Pancreas (tissue), 10 donors: ENCODE measurements at places on chromosomes 16 and 17. TPM values are rescaled to one million over a fixed set of nuclear protein-coding genes. Genes with fewer than 3 reads are reported as not detected.

Gene KRT14
- not detected for total RNA-seq

Gene KIF19
- total RNA-seq, result 1.0 TPM

Gene MEFV
- 0.94 TPM for total RNA-seq

Gene CLEC19A
- not detected for total RNA-seq

Gene LHX1
- not detected for total RNA-seq

Gene ETV4
- total RNA-seq, result 6.5 TPM

Gene TSPOAP1
- 8.7 TPM for total RNA-seq

Gene PYY
- total RNA-seq, result 0.49 TPM

DNA sequence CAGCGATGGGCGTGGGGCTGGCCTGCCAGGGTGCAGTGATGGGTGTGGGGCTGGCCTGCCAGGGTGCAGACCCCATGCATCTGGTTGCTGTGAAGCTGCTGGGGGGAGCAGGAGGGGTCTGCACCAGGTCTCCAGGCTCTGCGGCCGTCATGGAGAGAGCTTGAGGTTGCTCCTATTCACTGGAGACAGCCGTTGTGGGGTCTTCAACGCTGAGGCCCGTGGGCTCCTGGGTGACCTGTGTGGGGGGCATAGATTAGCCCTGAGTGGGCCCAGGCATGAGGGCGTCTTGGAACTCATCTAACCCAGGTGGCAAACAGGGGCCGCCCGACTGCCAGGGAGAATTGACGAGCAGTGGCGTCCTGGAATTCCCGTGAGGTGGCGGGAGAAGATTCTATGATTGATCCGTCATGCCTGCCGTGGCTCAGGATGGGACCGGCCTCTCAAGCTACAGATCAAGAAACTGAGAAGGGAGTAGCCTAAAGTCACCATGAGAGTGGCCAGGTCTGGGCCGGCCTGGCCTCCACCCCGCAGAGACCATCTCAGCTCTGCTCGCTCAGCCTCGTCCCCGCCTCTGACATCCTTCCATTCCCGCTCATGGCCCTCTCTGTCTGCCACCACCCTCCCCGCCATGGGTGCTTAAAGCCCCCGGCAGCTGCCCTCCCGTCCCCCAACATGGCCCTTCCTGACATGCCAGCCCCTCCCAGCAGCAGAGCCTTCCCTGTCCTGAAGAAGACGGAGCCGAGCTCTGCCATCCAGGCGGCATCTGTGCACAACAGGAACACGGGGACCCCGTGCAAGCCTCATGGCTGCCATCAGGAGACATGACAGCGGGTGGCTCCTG lies 50.7 kb upstream of the ACSF3 start:
- peak; percentile 46 for DNase-seq

DNA sequence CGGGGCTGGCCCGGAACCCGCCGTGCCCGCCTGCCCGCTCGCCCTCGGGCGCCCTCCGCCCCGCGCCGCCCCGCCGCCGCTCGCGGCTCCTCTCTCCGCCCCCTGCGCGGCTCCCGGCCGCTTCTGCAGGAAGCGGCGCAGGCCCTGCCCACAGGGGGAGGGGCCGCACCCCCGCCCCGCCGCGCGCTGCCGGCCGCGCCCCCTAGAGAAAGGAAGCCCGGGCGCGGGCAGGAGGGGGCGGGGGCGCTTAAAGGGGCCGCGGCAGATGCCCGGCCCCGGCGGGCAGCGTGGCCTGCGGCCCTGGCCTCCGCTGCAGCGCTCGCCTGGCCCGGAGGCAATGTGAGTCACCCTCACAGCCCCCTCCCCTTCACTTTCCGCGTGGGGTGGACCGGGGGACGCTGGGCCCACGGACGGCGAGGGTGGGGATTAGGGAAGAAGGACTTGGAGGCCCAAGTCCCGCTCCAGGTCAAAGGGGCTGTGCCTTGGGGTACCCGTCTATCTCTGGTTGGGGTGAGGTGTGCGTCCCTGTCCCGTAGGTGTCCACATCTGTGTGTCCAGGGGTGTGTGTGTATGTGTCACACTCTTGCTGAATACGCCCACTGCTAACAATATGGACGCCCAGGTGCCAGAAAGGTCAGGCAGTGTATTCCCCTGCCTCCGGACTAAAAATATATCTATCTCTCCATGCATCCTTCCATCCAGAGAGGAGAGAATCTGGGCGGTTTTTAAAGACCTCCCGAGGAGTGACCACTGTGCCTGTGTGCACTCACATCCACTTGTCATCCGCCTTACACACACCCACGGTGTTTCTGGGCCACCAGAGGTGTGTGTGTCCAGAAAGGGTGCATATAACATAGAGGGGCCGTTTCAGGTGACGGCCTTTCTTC lies at the start of gene GIT1:
GIT1 (minus strand) TSS at position 125 of the 887 bp plus-strand sequence. CDS start 270 bp downstream, outside the sequence.
- peak; percentile 92 for DNase-seq

DNA sequence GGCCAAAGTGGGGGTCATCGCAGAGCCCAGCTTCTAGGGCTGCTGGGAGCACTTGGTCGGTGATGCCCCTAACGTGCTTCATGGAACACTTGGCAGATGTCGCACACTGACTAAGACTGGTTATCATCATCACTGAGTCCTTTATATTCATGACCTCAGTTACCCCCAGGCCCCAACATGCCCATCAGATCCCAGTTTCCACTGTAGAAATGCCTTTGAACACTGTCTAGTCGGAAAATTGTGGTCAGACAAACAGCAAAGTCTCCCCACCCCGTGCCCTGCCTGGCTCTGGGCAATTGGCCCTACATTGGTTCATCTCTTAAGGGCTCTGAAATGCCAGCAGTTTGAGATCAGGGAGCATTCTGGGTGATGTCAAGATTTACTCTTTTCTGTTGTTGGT lies 51.3 kb downstream of the NKD1 start:
- no peak for DNase-seq

DNA sequence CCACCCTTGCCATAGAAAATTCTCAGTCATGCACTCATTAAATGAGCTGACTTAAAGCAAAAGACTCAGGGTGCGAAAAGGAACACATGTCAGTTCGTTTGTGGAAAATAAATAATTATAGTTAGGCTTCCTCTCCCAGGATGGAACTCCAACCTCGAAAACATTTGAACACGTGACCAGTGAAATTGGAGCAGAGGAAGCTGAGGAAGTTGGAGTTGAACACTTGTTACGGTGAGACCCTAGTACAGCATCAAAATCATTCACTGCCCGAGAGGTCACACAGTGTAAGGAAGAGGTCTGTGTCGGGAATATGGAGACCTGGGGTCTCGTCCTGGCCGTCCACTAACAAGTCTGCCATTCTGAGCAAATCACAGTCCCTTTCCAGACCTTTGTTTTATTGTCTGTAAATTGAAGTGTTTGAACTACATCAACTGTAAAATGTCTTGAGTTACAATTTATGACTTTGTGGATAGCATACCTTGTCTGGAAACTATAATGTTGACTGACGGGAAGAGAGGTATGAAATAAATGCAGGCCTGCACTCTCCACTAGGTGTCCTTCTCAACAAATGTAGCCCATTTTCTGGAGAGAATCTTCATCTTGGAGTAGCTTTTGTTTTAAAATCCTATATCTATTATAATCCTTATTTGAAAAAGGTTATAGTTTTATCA lies 7.7 kb downstream of the PSMD7 start:
- DNase-seq, result no peak

- DNase-seq, result no peak
Observed at GRCh38 chr17:56913353-56913866, 439 bp downstream of the TRIM25 start.

GRCh38 chr16:58026139-58026704 lies 668 bp downstream of the MMP15 start:
- DNase-seq, result peak; percentile 88

GRCh38 chr17:44088254-44088653 lies 17.7 kb downstream of the G6PC3 start:
- DNase-seq, result no peak

GRCh38 chr17:4573669-4574068 lies 10.7 kb upstream of the SMTNL2 start:
- DNase-seq, result no peak

DNA sequence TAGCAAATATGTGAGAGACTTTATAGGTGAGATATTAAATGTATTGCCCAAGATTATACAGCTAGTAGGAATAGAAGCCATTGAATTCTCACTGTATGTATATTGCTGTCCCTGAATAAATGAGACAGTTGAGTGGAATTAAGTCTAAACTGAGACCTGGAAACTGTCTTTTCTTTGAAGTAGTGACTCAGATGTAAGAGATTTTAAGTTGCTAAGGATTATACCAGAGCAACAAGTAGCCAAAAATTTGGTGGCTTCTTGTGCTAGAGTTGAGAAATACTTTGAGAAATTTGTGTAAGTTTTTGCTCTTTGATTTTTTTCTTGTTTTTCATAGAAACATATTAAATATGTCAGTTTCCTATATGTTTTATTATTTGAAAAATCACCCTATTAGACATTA lies 58.7 kb downstream of the TANC2 start:
- no peak for DNase-seq

DNA sequence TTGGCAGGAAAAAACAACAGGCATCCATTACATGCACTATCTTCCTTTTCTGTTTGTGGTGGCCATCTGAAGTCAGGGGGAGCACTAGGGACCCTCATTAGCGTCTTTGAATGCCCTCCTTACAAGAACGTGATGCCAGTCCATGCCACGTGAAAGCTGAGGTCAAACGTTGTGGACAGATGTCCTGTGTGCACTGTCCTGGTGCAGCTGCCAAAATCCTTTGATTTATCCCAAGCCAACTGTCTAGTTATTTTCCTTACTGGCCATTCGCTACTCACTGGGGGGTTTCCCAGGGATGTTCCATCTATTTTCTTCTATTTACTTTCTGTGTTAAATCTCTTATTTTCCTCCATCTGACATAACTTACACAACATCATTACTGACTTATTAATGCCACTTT lies 135.7 kb downstream of the ABCA8 start:
- DNase-seq, result no peak

- DNase-seq, result no peak
Observed at GRCh38 chr17:48066192-48066591, 18.0 kb downstream of the NFE2L1 start.

- DNase-seq, result no peak
Observed at GRCh38 chr17:39919087-39919683, 750 bp upstream of the GSDMB start.

DNA sequence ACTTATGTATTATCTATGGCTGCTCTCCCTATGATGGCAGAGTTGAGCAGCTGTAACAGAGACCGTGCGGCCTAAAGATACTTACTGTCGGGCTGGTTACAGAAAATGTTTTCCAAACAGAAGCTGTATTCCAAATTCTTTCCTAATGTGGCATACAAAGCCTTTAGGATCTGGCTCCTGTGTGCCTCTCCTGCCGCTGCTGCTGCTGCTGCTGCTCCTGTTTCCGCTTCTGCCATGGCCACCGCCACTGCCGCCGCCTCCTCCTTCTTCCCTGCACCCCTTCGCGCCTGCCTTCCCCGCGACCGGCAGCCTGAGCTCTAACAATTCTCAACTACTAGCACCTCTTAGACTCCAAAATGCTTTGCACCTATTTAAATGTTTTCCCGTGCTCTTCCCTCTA lies 263.9 kb upstream of the TBX2 start:
- DNase-seq, result no peak

DNA sequence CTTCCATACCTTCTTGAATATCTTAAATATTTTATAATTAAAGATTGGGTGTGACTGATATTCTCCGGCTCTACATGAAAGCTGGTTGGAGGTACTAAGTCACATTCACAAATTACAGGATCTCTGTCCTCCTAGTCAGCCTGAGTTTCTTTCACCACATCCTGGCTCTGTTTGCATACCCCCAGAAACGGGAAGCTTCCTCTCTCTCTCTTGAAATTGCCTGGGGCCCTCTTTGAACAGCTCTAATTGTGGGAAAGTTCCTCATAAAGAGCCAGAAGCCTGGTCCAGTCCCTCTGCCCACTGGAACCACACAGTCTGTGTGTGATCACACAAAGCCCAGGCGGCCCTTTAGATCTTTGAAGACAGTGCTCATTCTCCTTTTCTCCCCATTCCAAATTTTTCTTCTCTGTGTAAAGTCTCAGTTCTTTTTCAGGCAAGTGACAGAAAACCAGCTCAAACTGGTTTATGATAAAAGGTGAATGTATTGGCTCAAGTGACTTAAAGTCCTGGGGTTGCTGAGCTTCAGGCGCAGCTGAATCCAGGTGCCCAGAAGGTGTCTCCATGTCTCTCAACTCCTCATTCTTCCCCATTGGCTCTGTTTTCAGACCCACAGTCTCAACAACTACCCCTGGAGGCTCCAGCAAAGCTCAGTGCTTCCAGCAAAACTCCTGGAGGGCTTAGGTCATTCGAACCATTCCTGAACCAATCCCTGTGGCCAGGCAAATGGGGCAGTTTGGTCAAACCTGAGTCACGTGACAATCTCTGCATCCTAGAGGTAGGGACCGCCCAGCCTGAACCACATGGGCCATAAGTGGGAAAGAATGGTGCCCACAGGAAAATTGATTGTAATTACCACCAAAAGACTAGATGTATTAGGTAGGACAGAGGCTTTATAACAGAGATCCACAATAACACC lies 8.5 kb upstream of the RAI1 start:
- no peak for DNase-seq

DNA sequence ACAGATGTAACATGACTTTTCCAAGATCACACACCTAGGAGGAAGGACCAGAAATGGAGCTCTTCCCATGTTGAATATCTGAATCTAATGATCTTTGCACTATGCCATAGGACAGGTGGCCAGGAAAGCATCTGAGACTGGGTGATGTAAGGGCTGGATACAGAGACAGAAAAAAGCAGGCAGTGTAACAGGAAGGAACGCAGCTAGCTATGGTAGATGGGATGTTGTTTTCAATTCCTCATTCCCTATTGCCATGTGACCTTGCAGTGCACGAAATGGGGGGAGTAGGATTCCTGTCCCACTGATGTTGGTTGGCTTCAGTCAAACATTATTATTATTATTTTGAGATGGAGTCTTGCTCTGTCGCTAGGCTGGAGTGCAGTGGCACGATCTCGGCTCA lies 3.7 kb upstream of the NPIPB15 start:
- DNase-seq, result no peak

GRCh38 chr17:57876866-57877237 lies 27.0 kb upstream of the MRPS23 start:
- DNase-seq, result no peak

DNA sequence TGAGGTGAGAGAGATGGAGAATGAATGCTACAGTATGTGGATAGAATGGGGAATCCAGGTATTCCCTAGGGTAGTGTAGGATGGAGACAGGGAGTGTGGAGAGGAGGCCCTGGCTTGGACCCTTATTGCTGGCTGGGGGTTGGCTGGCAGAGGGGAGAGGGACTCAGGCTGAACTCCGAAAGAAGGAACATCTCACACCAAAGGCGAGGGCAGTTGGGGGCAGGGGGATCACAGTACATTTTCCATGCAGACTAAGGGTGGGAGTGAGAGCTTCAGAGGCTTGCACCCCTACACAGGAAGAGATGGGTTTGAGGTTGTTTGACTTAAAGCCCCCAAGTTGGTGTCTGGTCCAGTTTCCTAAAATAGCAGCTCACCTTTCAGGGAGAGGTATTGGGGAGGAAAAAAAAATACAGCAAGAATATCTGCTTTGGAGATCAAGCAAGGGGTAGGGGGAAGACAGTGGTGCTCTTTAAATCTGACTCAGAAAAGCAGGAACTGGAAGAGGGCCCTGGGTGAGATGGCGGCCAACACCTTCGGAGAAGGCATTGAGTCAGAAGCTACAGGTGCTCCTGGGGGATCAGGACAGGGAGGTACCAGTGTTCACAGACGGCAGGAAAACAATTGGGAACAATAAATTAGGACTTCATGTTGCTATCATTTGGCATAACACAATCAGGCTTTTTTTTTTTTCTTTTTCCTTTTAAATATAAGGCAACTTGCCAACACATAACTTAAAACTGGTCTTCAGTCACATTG lies 12.4 kb downstream of the TRAF4 start:
- DNase-seq, result no peak
